ENCODE measurements at places on chromosomes 12 and 14. TPM values are rescaled to one million over a fixed set of nuclear protein-coding genes. Genes with fewer than 3 reads are reported as not detected.
A peak's percentile ranks its signal among the peaks of the same experiment; 100 is the strongest.

GRCh38 chr12:6077692-6078083 is 46.8 kb downstream of the VWF start:
- DNase-seq: no peak

DNA sequence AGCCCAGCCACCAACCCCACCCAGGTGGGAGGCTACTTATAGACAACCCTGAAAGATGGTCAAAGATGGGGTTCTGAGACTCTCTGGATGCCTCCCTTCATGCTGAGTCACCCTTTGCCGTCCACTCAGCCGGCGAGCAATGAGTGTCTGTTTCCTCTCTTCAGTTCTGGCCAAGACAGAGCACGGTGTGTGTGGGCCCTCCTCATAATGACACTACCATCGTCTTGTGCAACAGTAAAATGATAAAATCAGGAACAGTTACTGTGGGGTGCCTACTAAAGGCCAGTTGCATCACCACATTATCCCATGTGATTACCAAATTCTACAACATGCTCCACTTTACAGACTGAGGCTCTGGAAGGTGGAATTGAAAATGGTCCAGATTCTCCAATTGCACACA is 7.0 kb upstream of the BDKRB1 start:
- DNase-seq: peak; percentile 89

The BHLHE41 gene
- 7.9 TPM for total RNA-seq

The TSPAN9 gene
- 54.4 TPM for total RNA-seq

The ZNF891 gene
- 9.1 TPM for total RNA-seq

All from umbilical cord (tissue), 2 donors.